Activated CD4-positive, alpha-beta T cell treated with anti-CD3 and anti-CD28 coated beads, Interleukin-10, Interleukin-2, amounts not matched to agents 100 ng/mL and 50 ng/mL, durations not matched to agents 16 hours and 8 hours (primary cell): ENCODE measurements at places on chromosomes 1 and 21.

- DNase-seq, result peak; percentile 37
Measured at GRCh38 chr1:172357753-172358385, 62.6 kb upstream of the C1orf105 start.

DNA sequence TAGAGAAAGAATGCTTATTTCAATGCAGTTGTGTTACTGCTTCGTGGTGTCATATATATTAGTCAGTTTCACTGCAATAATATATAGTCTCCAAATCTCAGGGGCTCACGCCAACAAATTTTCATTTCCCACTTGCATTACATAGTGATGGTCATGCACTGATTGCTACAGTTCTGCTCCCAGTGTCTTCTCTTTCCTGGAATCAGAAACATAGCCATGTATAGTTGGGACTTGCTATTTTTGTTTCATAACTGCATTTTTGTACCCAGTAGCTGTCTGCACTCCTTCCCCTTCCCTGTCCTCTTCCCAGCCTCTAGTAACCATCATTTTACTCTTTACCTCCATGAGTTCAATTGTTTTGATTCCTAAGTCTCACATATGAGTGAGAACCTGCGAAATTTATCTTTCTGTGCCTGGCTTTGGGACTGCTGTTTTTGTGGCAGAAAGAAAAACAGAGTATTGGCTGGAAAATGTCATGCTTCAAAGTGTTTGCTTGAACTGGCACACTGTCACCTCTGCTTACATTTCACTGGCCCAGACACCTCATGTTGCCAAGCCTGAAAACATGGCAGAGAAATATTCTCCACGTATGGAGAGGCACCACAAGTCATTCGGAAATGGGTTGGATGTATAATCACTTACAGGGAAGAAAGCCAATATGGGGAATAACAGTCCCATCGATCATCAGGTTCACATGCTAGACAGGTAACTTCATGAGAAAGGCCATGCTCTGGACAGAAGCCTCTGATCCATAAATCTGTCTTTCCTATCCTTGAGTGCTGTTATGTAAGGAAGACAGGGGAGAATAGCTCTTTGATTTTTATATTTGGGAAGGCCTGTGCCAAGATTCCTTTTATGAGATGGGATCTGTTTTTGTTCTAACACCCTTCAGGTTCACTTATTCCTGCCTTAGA, 60.4 kb upstream of the BACH1 start:
- DNase-seq, result no peak

DNA sequence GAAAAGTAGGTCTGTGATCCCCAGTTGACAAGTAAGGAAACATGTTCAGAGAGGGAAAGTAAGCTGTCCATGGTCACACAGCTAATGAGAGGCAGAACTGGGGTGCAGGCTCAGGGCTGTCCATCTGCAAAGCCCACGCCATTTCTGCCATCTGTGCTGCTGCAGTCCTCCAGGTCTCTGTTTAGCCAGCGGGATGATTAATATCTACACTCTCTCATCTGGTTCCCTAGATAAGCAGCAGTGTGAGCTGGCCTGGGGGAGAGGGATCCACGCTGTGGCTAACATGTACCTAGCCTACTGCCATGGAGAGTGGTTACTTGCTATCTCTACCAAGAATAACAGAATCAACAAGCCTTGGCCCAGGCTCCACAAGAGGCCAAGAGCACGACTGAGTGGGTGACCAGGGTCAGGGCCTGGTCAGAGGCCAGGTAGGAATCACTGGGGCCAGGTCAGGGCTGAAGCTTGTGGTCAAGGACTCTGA, 75.2 kb downstream of the TRABD2B start:
- no peak for DNase-seq

DNA sequence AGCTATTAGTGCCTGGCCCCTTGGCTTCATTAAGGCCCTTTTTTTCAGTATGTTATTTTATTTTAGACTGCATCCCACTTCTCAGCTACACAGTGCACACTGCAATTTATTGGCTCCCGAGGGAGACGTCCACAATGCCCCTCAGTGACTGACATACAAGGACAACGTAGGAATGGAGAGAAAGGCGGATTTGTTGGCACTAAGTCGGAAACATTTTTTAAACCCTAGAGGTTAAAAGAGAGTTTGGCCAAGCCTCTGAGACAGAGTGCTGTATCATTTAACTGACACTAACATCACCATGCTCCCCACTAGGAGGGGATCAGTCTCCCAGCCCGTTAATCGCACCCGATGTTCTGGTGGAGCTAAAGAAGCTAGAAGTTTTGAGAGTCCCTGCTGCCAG, 45.7 kb upstream of the FOXD3 start:
- no peak for DNase-seq

- peak; percentile 55 for DNase-seq
Measured at GRCh38 chr1:167805041-167805556, 83.3 kb downstream of the MPZL1 start.

DNA sequence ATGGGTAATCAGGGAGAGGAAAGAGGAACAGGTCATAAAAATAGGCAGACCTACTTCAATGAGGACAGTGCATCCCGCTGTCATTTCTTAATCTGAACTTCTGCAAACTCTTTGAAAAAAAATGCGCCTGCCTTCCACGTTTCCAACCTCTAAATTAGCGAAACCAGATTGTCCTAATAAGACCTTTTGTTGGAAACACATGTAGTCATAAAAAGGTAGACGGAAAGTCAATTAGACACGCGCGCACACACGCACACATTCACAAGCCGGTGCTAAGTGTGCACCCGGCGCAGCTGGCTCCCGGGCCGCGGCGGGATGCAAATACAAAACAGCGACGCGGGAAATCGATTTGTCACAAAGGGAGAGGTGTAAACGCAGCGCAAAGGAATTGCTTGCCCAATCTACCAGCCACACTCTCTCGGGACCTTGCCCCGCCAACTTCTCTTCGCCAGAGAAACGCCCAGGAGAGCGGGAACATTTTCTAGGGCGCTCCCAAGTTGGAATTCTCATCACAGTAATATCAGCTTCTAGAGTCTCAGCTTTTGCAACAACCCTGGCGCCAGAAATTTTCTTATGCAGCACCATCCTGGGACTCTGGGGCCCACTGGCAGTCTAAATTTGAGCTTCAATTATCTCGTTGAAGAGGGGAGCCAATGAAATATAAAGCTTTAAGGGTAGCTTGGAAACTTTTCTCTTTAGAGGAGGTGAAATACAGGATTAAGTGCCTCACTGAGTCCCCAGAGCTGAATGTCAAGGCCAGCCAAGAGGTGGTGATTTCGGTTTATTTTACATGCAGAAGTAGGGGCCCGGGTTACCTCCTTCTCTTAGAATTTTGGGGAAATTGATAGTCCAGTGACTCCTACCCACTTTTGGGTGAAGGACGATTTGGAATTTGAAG, 4.5 kb downstream of the PRRX1 start:
- no peak for DNase-seq

- DNase-seq, result no peak
Measured at GRCh38 chr1:68121536-68121935, 71.1 kb upstream of the DIRAS3 start.

- peak; percentile 4 for DNase-seq
Measured at GRCh38 chr21:30044447-30045064, 104.8 kb upstream of the GRIK1 start.

DNA sequence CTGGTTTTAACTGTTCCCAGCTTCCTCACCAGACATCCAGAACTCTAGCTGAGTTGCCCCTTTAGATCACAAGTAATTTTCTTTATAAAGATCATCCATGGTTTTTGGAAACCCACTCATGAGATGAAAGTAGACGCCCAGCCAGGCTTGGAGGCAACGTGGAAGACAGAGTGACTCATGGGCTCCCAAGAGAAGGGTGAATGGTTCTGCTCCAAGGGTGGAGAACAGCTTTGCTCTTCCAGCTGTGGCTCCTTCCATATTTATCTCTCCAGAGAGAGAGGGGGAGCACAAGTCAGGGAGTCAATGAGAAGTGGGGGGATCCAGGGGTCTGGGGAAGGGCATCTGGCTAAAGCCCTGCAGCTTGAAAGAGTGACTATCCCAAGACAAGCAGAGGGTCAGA, 13.8 kb downstream of the FAM78B start:
- no peak for DNase-seq

DNA sequence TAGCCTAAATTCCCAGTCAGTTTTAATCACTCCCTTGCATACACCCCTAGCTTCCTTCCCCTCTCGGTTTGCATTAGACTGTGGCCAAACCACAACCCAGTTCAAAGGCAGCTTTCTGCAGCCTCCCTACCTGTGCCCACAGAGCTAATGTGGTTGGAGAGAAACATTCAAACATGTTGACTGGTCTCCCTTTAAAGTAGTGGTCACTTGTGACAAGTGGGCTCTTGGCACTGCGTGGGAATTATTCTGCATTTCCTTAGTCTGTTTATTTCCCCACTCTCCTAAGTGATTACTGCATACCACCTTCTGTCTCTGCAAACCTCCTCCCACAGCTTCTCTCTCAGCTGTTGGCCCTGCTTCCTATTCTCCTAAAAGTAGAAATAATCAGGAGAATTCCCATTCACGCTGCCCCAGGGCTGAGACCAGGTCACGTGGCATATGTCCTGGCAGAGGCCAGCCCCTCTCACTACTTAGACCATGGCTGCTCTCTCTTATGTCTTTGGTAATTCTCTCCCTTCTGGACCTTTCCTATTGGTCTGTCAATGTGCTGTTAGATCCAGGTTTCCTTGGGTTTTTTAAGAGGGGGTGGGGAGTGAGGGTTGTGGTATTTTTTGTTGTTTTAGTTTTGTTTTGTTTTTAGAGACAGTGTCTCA, 38.4 kb upstream of the CD101 start:
- no peak for DNase-seq

GRCh38 chr1:172277275-172277674, 143.2 kb upstream of the C1orf105 start:
- no peak for DNase-seq

DNA sequence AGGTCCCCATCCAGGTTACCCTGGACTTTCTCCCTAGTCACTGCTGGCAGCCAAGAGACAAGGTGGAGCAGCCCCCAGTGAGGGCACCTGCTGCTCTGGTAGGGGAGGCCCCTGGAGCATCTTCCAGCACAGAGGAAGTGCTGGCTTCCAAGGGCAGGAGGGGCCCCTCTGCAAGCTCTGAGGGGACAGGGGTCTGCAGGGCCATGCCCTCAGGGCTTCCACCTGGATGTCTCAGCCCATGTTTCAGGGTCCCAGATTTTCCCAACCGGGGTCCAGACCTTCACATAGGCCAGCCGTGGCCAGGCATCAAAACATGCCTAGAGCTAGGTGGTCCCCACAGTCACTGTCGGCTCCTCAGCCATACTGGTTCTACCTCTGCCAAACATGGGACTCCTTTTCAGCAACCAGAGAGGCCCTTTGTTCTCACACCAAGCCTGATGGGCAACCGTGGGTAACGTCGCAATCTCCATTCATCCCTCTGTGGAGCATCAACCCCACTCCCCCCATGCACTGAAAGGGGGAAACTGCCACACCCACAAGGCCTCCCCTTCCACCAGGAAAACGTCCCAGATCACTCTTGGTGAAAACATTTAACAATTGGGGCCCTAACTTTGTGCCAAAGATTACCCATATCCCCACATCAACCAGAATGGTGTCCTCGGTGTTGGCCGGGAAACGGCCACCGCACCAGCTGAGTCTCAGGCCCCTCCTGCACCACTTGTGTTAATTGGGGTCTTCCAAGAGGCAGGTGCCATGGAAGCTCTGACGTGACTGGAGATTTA, 1.9 kb upstream of the COL6A2 start:
- no peak for DNase-seq

DNA sequence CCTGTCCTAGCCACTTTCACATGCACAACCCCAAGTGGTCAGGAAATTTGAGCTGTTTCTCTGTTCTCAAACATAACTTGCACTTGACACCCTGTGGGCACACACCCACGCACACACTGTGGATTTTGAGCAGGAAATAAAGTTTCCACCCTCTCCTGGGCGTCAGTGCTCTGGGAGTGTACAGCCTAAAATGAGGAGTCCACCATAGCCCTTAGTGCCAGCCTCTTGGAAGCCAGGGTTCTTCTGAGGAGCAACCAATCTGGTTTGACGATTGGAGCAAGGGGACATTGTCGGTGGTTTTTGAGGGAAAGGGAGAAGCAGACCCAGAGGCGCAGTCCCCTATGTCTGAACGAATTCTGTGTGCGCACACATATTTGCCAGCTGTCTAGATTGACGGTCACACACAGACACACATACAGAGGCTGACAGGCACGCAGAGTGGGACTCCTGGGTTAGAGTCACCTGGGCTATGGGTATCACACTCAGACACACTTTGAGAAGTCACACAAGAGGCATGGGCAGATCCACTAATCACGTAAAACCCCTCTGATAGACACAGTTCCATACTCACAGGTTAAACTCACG, 2.7 kb downstream of the DMBX1 start:
- no peak for DNase-seq

- DNase-seq, result peak; percentile 61
Measured at GRCh38 chr1:205824180-205824579, 11.2 kb upstream of the SLC41A1 start.

- no peak for DNase-seq
Measured at GRCh38 chr1:171809834-171810233, 28.4 kb downstream of the METTL13 start.

GRCh38 chr1:225882694-225883615, 775 bp upstream of the TMEM63A start:
- DNase-seq, result peak; percentile 33
